ENCODE measurements at places on chromosomes 16 and 17. TPM values are rescaled to one million over a fixed set of nuclear protein-coding genes. Genes with fewer than 3 reads are reported as not detected.

- no peak for DNase-seq
Measured at GRCh38 chr16:51896013-51896412, 650.9 kb downstream of the TOX3 start.

- no peak for DNase-seq
Measured at GRCh38 chr17:81173052-81173761, 7.2 kb upstream of the AATK start.

DNA sequence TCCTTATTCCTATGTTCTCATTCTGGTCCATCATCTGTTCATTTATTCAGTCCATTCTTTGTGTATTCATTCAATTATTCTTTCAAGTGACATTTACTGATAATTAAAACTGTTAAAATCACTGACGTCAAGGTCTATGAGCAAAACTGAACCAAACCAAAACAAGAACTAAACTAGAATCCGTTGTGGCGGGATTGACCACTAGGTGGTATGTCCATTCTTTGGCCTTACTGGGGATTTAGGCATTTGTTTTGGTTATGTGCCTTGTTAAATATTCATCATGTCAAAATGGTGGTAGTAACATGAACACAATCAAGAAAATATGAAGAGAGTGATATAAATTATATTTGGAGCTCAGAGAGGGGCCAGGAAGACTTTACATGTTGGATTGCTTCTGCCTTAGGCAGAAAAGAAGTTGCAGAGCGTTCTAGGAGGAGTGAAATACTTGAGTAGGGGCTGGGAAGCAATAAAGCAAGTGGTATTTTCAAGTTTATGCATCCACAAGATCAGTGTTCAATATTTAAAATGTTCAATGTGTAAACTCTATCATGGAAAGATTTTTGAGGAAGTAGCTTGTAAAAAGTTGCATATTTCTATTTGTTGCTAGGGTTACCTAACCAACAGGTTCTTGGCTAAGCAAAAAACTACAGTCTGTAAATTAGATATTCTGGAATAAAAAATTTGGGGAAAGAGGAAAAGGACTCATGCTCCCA lies 129.0 kb downstream of the CDH13 start:
- DNase-seq = no peak

GRCh38 chr16:12362482-12363458 lies 386.2 kb downstream of the SNX29 start:
- peak; percentile 72 for DNase-seq

- no peak for DNase-seq
Measured at GRCh38 chr17:45954914-45955313, 44.1 kb upstream of the STH start.

- peak; percentile 11 for DNase-seq
Measured at GRCh38 chr17:82058230-82058854, 6.6 kb downstream of the GPS1 start.

NEK8 gene
- total RNA-seq = 0.60 TPM

ZNRF1 gene
- total RNA-seq = 34.5 TPM

- no peak for DNase-seq
Measured at GRCh38 chr16:68469796-68470460, 21.6 kb upstream of the SMPD3 start.

SLC52A1 gene
- not detected for total RNA-seq

TMIGD1 gene
- total RNA-seq = not detected

DNA sequence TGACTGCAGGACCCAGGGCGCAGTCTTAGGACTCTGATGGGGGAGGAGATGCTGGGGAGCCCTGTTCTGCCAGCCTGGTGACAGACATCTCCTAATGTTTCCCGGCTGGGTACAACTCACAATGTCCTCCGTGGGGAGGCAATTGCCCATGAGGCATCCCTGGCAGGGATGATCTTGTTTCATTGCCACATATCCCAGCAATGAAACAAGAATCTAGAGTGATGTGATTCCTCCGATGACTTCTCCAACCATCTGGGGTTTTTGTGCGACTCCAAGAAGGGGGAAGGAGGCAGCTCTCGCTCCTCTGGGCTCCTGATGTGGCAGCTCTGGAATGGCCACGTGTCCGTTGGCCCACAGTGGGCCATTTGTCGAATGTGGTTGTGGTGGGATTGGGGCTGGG lies 255.8 kb downstream of the SEC14L1 start:
- DNase-seq = no peak

DNA sequence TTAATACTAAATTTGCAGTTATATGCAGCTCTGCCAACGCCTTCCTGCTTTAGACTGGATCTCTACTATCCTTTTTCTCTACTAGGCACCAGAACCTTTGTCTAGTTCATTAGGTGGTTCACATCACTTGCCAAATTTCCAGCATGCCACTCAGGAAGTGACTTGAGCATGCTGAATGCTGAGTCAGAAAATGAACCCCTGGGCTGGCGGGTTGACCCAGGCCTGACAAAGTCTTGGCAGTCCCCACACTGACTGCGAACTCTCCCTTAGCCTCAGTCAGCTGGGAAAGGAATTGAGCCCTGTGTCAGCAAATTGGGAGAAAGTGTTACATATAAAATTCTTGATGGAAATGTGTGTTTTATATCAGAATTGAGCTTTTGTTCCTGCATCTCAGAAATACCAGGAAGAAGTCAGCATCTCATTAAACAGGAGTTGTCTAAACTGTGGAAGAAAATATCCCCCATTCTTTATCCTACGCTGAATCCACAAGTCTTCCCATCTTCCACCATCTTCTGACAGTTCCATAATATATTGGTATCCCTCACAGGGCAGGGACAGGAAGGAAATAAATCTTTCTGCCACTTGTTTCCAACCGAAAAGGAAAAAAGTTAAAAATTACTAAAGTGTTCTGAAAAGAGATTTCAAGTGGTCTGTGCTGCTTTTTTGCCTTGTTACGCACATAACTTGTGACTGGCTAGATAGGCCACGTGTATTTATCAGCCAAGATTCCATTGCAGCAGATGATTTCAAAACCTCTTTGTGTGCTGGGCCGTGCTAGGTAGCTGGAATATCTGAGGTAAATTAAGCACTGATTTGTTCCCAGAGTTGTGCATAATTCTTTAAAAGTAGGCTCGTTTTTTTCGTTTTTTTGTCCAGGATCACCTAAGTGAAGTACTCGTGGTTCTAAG lies 16.7 kb upstream of the SLC12A3 start:
- peak; percentile 61 for DNase-seq

CTRL gene
- 0.85 TPM for total RNA-seq

- peak; percentile 83 for DNase-seq
Measured at GRCh38 chr16:70689970-70690891, 4.4 kb upstream of the MTSS2 start.

CCL2 gene
- total RNA-seq = 6.1 TPM

- DNase-seq = no peak
Measured at GRCh38 chr16:54282928-54283724, 3.5 kb downstream of the IRX3 start.

DNA sequence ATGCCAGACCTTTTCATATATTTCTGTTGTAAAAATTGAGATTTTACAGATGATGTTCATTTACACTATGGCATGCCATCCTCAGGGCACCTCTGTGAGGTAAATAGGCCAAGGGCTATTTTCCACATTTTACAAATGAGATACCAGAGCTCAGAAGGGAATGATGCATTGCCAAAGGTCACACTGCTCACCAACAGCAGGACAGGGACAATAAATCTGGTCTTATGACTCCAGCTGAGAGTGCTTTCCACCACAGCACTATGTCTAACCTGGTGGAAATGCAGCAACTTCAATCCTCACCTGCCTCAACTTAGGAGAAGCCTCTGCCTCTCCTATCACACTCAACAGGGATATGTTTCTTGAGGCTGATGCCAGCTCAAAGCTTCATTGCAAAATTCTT lies 40.6 kb downstream of the GRIN2A start:
- no peak for DNase-seq

DNA sequence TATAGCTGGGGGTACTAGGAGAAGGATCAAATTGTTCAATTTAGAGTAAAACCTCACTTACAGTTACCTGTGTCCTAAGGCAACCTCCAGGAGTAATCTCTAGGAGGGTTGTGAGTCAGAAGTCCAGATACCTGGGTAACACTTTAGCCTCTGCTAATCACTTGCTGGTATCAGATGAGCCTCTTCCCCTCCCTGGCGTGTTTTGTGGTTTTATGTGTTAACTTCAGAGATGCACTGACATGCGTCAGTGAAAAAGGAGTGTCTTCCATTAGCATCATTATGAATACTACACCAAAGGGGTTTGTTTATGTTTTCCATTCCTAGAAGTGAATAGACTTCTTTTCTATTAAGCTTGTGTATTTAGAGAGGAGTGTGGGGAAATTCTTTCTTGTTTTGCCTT lies 208.2 kb downstream of the FTO start:
- DNase-seq = no peak

GRCh38 chr16:88798772-88799455 lies 4.7 kb upstream of the CDT1 start:
- DNase-seq = no peak

GRCh38 chr17:80774146-80774545 lies 217.5 kb upstream of the CHMP6 start:
- peak; percentile 80 for DNase-seq

- no peak for DNase-seq
Measured at GRCh38 chr16:21704733-21705132, 41.0 kb downstream of the OTOA start.

- DNase-seq = no peak
Measured at GRCh38 chr17:50817838-50818237, 17.5 kb upstream of the WFIKKN2 start.

KCNJ18 gene
- not detected for total RNA-seq

C17orf67 gene
- total RNA-seq = 0.29 TPM
